ENCODE measurements at places on chromosomes 5 and 9.

DNA sequence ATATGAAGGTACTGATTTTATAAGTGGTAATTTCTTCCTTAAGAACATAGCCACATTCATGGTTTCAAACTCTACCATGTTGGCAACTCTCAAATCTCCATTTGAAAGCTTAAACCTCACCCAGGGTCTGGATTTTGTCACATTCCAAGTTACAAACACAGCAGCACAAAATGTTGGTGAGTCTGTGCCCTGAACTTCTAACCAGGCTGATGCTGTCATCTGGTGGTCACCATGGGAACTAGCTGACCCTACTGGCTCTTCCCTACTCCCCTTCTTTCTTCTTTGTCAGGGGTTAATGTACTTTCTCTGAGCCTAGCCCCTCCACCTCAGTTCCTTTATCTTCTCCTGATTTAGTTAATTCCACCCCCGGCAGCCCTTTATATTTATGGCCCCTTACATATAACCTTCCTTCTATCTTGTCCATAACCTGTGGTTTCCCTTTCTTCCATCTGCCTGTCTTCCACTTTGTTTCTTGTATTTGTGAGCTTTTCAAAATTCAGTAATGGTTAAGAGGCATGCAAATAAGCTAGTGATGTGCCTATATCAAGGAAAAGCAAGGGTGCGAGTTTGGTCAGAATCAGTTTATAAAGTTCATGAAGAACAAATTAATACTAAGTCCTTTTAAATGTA is 35.9 kb downstream of the TGFBR1 start:
- DNase-seq = no peak

DNA sequence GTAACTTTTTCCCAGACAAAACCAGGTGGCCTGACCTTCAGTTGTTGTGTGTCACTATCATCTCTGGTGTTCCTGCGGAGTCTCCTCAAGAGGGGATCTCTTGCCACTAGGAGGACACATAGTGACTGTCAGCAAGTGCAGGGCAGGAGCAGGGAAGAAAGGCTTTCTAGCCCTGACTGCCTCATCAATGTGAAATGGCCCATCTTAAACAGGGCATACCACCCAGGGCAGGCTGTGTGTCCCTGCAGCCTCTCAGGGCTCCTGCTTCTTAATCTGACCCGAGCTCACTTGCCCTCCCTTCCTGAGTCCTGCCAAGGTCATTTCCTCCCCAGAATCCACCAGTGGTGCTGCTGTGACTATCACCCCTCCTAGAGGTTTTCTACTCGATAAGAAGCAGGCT is 57.4 kb upstream of the SIMC1 start:
- DNase-seq = no peak

- DNase-seq = no peak
These were observed 296 bp downstream of the ZSWIM6 start for GRCh38 chr5:61332358-61332749.

GRCh38 chr9:85630676-85631075 is 111.1 kb downstream of the AGTPBP1 start:
- no peak for DNase-seq

DNA sequence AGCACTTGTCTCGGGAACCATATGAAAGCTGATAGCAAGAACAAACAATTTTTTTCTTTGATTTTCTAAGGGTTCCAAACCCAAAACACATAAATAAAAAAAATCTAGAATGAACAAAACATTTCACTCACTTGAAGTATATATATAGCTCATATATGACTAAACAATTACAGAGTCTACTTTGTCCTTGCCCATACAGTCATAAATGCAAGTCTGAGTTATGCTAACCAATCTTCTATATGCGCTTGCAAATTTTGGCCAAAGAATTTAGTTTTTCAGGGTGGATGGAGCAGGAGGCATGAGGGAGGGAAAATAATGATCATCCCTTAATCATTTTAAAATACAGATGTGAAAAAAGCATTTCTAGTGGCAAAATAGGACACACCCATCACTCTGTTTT is 370.1 kb downstream of the BNC2 start:
- DNase-seq = no peak

GRCh38 chr9:4237748-4238511 is 61.9 kb downstream of the GLIS3 start:
- no peak for DNase-seq

DNA sequence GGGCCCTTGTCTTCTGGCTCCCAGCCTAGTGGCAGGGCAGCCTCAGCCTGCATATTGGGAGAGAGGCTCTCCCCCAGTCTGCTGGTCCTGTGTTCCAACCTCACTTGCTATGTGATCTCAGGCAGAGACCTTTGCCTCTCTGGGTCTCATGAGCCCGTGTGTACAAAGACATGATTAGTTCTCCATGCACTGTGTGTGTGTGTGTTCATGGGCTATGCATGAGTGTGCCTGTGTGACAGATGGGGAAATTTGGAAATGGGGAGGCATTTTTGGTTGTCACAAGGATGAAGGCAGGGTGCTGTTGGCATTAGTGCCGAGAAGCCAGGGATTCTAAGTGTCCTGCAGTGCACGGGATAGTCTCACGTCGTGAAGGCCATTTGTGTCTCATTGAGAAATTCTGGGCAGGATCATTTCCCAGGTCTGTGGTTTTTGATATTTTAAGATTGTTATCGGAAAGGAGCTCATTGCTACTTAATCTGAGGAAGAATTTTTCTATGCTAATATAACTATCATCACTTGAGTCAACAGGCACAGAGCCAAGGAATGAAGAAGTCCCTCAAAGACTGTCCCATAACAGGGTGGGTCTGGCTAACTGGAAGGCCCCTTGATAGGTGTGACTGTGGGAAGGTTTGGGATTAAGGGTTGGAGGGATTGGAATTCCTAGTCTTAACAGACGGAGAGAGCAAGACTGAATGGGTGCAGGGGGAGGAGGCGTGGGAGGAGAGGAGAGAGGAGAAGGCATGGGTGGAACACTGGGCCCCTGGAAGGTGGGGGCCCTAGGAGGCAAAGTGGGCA is 168.5 kb downstream of the RGS3 start:
- DNase-seq = no peak

GRCh38 chr5:142438573-142438972 is 113.8 kb upstream of the SPRY4 start:
- DNase-seq = no peak

DNA sequence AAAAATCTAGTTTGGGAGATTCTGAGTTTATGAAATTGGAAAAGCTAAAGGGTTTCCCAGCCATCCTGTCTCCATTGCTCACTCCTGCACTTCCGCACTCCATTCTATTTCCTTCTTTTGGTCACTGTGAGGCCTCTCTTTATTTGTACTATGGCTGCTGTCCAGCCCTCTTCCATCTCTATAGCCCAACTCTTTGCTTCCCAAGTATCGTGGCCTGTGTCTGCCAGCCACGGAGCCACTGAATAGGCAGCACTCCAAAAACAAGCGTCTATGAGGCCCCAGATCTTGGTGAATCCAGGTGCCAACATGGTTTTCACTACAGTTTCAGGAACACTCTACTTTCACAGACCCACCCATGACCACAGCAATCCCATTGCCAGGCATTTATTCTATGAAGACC is 37.2 kb downstream of the GRAMD2B start:
- no peak for DNase-seq

DNA sequence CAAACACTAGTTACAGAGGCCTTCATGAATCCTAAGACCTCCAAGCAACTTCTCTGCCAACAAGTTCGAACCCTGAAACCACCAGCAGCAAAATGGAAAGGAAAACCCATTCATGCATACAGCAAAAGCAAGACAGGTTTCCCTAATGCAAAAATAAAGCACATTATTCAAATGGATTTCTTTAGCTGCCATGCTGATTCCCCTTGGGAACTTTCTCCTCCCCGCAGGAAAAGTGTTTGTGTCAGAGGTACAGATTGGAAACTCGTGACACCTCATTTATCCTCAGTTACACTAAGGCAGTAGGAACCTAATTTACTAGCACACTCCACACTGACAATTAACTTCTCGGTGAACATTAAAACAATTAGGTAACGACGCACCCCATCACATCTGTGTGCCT is 63.4 kb downstream of the TLE1 start:
- no peak for DNase-seq

DNA sequence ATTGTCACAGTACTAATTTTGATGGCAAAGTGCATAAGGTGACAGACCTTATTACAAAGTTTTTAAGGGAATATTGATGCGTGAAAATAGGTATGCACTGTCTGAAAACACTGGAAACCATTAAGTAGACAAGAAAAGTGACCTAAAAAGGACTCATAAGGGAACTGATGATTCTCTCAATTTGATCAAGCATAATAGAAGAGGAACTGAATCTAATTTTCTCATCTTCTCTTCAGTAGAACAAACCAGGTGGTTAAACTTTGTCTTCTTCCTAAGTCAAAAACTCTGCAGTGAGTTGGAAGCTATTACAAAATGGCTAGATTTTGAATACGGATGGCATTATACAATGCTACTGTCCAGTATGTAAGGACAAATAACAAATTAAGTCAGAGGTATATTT is 53.4 kb downstream of the RNF145 start:
- no peak for DNase-seq

DNA sequence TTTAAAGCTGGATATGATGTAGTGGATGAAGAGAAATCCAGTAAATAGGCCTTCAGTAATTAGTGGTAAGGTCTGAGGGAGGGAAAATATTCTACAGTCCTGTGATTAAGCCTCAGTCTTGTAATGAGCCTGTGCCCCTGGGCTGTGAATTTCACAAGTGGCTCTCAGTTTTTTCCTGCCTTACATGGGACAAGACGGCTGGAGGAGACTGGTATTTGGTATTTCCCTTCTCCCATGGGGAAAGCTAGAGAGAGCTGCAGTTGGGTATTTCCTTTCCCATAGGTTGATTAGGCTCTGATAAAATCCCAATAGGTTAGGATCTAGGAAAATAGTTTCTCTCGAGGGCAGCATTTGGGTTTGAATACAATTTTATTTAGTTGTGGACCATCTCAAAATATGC is 62.2 kb upstream of the GNA14 start:
- no peak for DNase-seq

DNA sequence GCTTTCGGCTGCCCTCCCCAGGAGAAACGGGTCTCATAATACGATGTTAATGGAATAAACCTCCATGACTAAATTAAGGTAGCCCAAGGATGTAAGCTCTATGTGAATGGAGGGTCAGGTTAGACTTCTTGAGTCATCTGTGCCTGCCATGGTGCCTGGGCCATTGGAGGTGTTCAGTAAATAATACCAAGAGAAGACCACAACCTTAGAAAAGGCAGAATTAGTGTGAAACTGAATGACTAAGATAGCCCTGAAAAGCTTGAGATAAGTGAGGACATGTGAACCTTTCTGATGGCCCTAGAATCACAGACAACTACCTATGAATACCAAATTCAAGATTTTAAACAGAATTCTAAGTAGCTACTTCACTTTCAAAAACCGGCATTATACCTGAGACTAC is 160.6 kb downstream of the KIAA0825 start:
- no peak for DNase-seq

DNA sequence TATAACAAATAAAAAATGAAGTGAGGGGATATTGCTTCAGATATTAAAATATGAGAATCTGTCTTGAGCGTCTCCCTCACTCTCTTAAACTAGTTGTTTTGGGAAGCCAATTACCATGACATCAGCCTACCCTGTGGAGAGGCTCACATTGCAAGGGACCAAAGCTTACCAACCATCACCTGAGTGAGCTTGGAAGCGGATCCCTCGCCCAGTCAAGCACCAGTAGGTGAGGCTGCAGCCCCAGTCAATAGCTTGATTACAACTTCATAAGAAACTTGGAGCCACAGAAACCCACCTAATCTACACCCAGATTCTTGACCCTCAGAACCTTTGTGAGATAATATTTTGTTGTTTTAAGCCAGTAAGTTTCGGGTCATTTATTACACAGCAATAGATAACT is 206.2 kb downstream of the CEMIP2 start:
- no peak for DNase-seq

DNA sequence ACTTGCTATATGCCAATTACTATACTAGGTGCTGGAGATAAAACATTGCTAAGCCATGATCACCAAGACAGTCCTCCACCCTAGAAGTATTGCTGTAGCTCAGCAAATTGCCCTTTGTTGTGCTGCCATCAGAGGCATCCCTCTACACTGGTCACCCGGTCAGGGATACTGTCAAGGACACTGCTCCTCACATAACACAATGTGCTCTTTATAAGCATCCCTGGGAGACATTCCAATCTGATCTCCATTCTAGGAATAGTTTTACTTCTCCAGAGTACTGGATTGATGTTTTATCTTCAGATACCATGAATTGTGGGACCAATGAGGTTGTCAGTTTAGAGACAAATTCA is 10.4 kb upstream of the DNAJA1 start:
- no peak for DNase-seq

- no peak for DNase-seq
These were observed 14.9 kb upstream of the SLC6A3 start for GRCh38 chr5:1460054-1460682.

DNA sequence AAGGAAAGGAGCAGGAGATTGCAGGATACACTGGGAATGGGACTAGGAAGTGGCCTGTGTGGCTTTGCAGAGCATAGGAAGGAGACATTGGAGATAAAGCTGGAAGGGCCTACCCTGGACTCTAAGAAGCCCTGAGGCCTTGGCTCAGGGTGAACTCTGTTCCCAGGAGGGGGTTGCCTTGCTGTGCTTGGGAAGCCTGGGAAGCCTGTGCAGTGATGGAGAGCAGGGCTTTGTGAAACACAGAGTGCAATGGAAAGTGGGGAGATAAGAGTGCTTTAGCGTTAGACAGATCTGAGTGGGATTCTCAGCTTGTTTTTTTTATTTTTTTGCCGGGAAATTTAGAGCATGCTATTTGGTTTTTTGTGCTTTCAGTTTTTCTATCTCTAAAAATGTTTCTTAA is 437.8 kb downstream of the KDM4C start:
- no peak for DNase-seq

- no peak for DNase-seq
These were observed 49.2 kb upstream of the NTRK2 start for GRCh38 chr9:84620338-84620737.

DNA sequence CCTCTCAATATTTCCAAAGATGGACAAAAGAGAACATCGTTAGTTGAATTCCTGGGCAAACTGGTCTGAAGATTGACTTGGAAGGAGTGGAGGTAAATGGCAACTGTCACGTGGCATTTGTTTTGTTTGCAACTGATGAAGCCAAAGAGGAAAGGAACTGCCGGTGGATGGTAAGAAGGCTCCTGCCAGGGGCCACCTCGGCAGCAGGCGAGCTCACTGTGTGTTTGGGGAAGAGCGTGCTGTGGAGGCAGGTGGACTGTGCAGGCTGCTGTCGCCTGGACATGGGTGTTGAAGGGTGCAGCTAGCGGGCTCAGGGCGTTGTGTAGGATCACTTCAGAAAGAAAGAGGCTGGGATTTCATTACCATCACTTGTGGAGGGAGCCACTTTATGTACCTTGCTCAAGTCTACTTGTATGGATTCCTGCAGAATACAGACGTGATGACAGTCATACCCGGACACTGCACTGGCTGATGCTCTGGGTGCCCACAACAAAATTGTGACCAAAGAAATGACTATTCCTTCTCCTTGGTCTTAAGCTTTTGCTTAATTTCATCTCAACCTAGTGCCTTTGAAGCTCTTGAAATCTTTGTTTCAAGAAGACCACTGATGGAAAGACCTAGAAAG is 72.7 kb downstream of the MAP1B start:
- DNase-seq = no peak

DNA sequence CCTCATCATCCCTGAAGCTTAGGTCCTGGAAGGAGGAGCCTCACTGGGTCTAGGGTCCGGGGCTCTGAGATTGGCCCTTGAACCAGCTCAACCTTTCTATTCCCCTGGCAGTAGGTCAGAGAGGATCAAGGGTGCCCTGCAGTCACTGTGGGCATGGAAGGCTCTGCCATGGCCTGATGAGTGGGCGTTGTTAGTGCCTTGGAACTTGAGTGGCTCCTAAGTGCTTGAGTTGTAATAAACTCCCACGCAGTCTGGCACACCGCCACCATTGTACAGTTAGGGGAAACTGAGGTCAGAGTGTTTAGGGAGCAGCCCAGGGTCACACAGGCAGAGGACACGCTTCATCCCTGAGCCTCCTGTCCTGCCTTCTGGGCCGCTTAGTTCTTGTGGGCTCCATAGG is 10.4 kb upstream of the SYNPO start:
- DNase-seq = no peak

Data from GM06990 (cell line).